ENCODE measurements at places on chromosomes 4 and X.

DNA sequence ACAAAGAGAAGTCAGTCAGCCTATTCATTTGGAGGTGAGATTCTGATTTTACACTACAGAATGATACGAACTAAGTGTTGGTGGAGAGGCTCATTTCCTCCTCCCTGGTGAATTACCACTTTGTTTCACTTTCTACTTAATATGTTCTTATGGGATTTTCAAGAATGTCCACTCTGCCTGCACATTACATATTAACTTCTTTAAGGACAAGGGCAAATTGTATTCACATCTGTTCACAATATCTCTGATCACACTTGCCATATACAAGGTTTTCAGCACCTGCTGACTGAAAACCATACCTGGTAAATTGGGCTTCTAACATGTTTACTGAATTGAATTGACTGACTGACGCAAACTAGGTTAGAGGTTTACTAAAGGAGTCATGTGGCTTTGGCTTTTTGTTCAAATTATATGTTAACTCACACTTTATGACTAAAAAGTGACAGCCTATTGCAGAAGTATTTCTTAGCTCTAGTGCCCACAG lies 188.4 kb upstream of the MBNL3 start:
- no peak for DNase-seq

- DNase-seq: no peak
Observed at GRCh38 chr4:55491486-55491885, 55.2 kb downstream of the CLOCK start.

- DNase-seq: no peak
Observed at GRCh38 chr4:132124624-132124974, 1024.5 kb upstream of the PCDH10 start.

GRCh38 chr4:24473309-24473721 lies 111.0 kb downstream of the DHX15 start:
- peak; percentile 25 for DNase-seq

Data from colonic mucosa (tissue), 4 donors.